ENCODE measurements at places on chromosomes 3 and 15.
A peak's percentile ranks its signal among the peaks of the same experiment; 100 is the strongest.

DNA sequence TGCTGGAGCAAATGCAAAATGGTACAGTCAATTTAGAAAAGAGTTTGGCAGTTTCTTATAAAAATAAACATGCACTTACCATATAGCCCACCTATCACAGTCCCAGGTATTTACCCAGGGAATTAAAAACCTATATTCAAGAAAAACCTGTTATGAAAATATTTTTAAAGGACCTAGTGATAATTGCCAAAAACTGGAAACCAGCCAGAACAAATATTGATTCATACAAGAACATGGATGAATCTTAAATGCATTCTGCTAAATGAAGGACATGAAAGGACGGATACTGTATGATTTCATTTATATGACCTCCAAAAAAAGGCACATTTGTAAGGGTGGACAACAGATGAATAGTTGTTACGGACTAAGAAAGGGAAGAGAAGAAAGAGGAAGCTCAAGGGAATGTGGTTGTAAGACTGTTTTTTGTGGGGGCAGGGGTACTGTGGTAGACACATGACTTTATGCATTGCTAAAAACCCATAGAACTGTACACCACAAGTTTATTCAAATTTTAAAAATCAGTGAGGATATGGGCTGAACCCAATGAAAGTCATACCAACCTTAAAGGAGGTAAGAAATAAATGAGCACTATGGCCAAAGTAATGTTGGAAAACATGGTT is 61.0 kb downstream of the ZBBX start:
- DNase-seq: no peak

GRCh38 chr15:96338074-96338765 is 7.7 kb downstream of the NR2F2 start:
- no peak for DNase-seq

DNA sequence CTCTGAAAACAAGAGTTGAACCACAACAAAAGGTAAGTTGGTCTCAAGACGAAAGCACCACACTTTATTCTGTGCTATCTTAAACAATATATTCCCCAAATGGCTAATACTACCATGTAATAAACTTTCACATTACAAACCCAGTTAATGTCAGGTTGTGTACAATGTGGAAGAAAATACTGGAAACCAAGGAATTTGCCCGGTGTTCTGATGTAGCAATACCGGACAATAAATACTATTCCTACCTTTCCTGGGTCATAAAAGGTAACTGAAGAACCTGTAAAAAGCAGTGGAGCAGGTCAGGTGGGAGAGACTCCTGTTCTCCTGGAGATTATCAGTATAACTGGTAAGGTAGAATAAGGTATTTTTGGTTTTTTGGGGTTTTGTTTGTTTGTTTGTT is 3.9 kb downstream of the CFAP44 start:
- no peak for DNase-seq

- DNase-seq: peak; percentile 13
These were observed 119.2 kb downstream of the LRIG1 start for GRCh38 chr3:66381626-66382025.

GRCh38 chr15:45259796-45260195 is 7.8 kb downstream of the SLC28A2 start:
- no peak for DNase-seq

DNA sequence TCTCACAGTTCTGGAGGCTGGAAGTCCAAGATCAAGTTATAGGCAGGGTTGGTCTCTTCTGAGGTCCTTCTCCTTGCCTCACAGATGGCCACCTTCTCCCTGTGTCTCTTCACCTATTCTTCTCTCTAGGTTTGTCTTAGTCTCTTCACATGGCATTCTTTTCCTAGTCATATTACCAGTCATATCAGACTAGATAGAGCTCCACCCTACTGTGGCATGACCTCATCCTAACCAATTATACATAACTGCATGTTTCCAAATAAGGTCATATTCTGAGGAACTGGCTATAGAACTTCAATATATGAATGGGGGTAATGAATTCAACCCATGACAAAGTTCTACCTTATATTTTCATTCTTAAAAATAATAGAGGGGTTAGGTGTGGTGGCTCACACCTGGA is 196.4 kb upstream of the UBE3A start:
- DNase-seq: no peak

- DNase-seq: peak; percentile 34
These were observed 7.4 kb upstream of the SST start for GRCh38 chr3:187677604-187678003.

- DNase-seq: no peak
These were observed 272.1 kb upstream of the ALCAM start for GRCh38 chr3:105094588-105094987.

DNA sequence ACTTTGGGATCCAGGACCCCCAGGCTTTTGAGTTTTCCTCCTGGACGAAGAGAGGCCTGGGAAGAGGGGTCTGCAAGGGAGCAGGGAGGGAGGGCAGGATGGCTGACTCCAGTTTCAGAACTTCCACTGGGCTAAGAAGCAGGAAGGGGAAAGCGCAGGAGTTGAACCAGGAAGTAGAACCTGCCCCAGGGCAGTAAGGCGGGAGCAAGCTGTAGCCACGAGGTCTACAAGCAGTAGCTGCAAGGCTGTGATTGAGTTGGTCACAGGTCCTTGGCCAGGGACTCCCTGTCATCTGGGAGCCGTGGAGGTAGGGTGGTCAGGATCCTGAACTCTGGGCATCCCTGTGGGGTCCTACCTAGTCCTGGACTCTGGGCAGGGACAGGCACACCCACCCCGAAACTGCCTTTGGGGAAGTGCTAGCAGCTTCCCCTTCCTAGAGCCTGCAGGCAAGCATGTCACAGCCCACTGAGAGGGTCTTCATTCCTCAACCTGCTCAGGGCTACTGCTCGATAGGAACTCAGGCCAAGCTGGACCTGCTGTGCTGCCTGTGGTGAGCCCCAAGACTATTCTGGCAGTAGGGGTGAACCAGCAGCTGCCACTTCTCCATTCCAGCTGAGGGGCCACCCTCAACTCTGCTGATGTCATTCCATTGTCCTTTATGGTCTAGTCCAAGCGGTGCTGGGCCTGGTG is 5.8 kb upstream of the GNAI2 start:
- DNase-seq: no peak

DNA sequence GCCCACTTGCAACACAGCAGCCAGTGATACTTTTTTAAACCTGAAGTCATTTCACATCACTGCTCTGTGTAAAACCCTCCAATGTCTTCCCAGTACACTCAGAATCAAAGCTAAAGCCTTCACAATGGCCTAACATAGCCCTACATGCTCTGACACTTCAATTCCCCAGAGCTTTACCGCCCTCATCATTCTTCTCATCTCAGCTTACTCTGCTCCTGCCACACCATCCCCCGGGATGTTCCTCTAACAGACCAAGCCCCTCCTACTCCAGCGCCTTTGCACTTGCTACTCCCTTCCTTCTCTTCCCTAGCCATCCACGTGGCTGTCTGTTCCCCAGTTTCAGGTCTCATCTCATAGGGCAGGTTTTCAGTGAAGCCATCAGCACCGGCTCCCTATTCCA is 194.0 kb downstream of the SSR3 start:
- DNase-seq: no peak

GRCh38 chr15:74543583-74543982 is 2.6 kb downstream of the ARID3B start:
- DNase-seq: no peak

DNA sequence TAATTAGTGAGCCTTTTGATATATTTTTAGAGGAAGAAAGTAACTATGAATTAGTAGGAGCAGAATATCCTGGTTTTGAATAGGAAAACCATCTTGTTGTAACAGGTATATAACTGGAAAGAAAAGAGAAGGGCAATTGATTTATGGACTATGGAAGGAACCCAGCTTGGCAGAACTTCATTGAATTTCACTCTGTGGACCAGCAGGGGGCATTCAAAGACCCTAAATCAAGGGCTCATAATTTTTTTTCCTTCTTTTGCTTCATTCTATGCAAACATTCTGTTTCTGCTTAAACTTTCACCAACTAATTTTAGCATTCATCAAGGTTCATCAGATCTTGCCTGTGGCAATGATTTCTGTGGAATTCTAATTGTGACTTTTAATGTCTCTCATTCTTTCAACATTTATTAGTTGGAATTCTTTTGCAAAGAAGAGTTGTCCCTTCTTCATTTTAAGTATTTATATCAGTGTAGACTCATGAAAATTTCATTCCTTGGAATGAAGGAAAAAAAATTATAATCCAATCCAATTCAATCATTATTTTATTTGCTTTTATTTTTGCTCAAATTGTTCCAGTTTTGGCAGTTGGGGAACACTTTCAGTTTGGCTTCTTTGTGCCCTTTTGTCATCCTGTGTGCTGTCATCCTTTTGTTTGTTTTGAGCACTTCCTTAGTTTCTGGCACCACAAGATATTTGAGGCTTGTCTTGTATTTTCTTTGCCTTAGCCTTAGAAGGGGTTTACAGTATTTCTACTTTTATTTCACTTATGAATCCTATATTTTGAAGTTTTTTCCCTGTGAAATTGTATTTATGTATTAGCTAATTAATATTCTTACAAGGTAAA is 30.4 kb downstream of the NXPE3 start:
- DNase-seq: peak; percentile 55

DNA sequence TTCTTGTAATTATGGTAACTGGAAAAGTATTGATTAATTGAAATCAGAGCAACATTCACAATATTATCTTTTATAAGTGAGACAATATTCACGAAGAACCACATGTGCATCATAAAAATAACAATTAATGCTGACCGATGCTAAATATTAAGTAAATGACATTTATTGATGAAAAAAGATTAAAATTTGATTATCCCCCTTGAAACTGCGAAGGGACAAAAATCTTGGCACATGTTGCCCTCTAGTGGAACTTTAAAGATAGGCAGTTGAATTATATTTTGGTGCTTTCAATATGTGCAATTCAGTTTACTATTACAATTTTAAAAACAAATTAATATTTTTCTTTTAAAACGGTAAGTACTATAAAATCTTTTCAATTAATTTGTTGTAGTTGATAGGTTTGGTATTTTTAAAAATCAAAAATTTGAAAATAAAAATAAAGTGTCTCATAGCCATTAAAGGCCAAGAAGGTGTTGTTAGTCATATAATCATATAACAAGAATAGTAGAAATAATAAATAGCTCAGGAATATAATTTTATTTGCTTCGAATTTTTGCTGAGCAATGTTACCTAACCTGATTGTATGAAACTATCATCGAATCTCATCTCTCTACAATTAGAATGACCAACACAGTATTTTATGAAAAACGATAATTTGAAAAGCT is 270.2 kb downstream of the ROBO1 start:
- DNase-seq: peak; percentile 2

GRCh38 chr3:8565376-8565775 is 63.8 kb downstream of the LMCD1 start:
- DNase-seq: no peak

- no peak for DNase-seq
These were observed 13.7 kb downstream of the CTDSPL2 start for GRCh38 chr15:44441095-44441501.

DNA sequence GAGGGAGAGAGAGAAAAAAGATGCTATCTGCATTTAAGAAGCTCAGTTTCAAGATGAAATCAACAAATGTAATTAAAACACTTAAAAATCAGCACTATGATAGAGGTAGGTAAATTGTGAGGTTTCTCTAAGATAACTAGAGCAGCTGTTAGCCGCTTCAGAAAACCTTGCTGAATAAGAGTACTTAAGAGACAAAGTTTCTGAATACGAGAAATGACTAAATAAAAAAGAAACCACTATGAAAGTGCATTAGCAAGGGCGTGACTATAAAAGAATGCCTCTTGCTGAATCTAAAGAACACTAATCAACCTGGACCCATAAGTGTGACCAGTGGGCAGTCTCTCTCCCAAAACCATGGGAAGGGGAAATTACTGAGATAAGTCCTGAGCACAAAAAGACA is 41.8 kb downstream of the IQCB1 start:
- DNase-seq: no peak

GRCh38 chr3:71208211-71209095 is 375.1 kb downstream of the FOXP1 start:
- DNase-seq: peak; percentile 75

DNA sequence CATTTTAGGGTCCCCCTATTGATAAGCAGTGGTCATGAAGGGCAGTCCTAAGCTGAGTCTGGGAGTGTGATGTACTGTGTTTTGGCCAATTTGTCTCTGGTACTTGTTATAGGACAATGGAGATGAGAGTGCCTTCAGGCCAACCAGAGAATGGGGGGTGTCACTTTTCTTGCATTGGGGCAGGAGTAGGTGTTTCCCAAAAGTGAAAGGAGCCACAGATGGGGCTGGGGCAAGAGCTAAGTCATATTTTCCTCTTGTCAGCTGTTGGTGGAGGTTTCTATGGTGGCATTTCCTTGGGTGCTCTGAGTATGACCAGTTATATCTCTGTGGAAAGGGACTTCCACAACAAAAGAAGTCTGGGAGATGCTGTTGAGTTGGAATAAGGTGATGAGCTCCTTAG is 24.7 kb upstream of the BSN start:
- no peak for DNase-seq

GRCh38 chr3:37779289-37780152 is 82.2 kb upstream of the CTDSPL start:
- peak; percentile 79 for DNase-seq

- peak; percentile 54 for DNase-seq
These were observed 51.0 kb upstream of the EIF1B start for GRCh38 chr3:40258555-40258954.

DNA sequence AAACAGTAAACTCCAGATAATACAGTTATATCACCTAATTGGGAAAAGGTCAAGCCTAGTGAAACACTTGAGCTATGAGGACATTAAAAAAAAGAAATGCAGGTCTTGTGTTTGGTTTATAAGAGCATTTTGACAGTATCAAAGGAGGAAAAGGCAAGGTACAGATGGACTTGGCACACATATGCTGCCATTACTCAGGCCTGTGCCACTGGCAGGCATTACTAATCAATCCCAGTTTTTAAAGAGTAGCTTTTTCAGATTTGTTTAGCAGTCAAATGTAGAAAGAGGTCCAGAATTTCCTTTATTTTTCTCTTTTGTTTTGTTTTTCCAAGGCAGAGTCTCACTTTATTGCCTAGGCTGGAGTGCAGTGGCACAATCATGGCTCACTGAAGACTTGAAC is 38.9 kb downstream of the MDFIC2 start:
- DNase-seq: peak; percentile 0

DNA sequence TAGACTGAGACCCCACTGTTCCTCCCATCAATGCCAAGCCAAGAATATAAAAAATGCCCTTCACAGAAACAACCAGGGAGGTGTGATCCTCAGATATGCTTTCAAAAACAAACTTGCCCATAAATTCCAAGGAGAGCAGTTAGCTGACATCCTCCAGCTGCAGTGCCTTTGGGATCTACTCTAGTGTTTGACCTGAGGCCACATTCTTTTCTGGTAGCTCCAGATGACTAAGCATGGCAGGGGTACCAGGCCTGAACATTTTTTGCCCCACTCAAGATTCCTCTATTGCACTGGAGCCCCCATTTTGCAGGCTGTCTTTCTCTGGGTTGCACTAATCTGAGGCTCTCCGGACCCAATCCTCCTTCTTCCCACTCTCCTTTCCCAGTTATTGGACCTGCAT is 27.9 kb upstream of the ACP3 start:
- DNase-seq: no peak

GRCh38 chr15:27670486-27671209 is 428.5 kb downstream of the OCA2 start:
- no peak for DNase-seq

DNA sequence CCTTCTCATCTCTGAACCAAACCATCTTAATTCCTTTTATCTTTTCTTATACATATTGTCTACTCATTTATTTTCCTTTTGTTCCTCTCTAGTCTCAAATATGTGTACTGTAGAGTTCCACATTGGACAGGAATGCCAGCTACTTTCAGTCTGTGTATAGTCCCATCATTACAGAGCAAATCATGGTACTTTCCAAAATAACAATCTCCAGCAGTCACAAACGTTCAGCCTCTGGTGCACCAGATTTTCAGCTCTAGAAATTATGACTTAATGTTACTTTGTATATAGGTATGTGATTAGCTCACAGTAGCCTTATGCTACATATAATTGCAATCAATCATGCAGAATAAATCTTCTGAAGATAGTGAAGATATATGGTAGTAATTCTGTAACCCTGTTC is 32.5 kb upstream of the TM4SF4 start:
- DNase-seq: no peak

Measured in amniotic epithelial cell (primary cell).